Stimulated activated CD8-positive, alpha-beta memory T cell treated with anti-CD3 and anti-CD28 coated beads, Interleukin-12 subunit alpha, Interleukin-12 subunit beta, amount 100 ng/mL, for 1 hour (primary cell): ENCODE measurements at places on chromosomes 2 and 18.

GRCh38 chr2:234950730-234951663 lies 820 bp upstream of the SH3BP4 start:
- DNase-seq = no peak

- no peak for DNase-seq
These were observed 93.7 kb upstream of the ID2 start for GRCh38 chr2:8587920-8588830.

GRCh38 chr2:27256855-27257454 lies 5.9 kb downstream of the SLC30A3 start:
- no peak for DNase-seq

DNA sequence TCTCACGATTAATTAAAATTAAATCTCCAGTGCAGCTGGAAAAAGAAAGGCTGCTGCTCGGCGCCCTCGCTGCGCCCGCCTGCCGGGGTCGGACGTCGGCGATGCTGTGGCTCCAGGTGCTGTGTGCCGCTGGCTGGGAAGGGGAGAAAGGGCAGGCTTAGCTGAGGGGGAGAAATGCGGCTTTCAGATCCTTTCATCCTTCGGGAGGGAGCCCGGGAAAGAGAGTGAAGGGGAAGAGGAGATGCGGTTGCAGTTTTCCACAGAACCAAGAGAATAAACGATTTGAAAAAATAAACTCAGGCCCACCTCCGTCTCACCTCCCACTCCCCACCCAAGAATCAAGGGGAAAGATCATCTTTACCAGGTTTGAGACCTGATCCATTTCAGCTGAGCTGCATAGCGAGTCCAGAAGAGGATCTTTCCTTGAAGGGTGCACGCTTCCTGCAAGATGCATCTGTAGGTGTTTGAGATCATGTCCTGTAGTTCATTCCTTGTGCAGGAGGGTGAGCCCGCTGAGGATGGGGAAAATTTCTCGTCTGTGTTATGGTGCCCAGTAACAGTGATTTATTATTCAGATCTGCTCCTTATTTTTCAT lies 495 bp downstream of the TMEM169 start:
- DNase-seq = no peak

GRCh38 chr2:21118302-21118920 lies 5.4 kb upstream of the TDRD15 start:
- no peak for DNase-seq

DNA sequence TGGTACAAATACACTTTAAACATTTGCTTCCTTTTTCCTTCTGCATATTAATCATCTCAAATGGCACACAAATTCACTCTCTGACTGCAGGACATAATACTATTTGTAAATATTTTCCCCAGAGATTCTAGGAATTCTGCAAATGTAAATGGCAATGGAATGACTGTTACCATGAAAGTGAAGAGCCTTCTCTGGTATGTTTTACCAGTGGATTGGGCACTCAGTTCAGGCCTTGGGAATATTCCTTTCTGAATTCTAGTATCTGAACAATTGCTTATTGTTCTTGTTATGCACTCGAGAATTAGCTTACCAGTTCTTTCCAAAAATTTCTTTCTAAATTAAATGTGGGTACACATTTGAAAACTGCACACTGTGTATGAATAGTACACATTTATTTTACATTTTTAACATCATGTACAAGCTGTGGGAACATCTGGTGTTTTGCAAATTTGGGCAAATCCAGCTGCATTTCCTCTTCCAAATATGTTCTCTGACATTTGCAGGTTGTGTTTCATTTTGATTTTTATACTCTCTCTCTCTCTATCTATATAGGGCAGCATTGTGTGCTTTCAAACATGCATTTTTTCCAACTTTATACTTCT lies 289.1 kb downstream of the NBAS start:
- no peak for DNase-seq

DNA sequence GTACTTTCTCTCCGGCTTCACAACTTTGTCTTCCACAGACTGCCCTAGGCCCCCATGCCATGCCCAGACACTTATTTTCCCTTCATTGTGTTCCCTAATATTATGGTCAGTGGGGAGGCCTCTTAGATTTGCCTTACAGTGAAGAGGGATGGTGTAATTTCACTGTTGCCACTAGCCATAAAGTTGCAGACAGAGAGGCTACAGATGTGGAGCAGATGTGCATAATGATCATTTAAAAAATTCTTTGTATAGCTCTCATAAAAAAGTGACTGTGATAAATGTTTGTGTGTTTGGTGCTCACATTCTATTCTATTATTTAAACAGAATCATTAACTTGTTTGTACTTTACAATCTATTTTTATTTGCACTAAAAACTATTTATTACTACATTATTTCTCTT lies 67.5 kb upstream of the FN1 start:
- DNase-seq = no peak

GRCh38 chr2:68432696-68433658 lies 34.1 kb downstream of the FBXO48 start:
- no peak for DNase-seq

DNA sequence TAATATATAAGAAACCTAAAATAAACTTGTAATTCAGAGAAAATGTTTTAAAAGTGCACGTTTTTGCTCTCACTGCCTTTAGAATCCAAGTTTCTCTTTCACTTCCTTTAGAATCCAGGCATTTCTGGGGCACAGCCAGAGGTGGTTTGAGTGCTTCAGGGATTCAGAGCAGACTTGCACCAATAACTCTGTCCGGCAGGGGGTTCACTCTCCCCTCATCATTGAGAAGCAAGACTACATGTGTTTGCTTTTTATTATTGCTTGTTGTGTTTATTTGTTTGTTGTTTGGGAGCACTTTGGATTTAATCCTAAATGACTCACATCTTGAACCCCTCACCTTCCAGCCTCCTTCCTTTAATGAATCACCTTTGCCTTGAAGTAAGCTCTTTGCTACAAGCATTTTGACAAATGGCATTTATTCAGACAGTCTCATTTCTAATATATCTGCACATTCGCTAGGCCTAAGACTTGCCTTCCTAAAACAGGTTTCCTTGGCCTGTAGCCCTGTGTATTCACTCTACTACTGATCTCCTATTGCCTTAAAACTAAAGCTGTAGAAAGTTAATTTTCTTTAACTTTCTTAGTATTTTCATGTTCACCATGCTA lies 233.5 kb upstream of the ATP5MC3 start:
- DNase-seq = no peak

DNA sequence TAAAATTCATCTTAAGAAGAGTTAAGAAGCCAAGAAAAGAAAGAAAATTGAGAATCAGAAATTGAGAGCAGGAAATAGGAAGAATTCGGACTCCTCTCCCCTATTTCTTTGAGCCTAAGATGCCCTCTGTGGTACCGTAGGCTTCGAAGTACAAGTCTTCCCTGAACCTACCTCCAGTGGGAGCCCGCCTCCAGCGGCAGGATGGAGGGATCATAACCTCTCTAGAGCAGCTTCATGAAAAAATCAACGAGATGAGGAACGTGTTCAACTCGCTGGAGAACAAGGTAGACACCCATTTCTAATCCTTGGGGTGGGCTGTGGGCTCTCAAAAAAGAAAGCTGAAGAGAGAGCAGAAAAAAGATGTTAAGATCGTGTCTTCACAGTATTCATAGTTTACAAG lies 36.3 kb downstream of the ARHGEF33 start:
- no peak for DNase-seq

DNA sequence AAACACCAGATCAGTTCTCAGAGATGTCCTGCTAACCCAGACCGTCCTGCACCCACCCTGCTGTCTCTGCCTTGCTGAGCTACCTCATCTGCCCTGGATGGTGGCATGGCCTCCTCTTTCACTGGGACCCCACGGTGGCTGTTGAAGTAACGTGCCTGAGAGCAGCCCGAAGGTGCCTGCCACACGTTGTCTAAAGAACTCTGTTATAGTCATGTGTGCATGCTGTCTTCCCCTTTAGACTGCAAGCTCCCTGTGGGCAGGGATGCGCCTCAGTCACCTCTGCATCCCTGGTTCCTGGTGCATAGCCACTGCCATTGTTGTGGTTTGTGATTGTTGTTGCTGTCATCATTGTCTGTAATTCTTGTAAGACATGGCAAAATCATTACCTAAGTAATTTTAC lies 235.9 kb downstream of the EIPR1 start:
- DNase-seq = no peak

DNA sequence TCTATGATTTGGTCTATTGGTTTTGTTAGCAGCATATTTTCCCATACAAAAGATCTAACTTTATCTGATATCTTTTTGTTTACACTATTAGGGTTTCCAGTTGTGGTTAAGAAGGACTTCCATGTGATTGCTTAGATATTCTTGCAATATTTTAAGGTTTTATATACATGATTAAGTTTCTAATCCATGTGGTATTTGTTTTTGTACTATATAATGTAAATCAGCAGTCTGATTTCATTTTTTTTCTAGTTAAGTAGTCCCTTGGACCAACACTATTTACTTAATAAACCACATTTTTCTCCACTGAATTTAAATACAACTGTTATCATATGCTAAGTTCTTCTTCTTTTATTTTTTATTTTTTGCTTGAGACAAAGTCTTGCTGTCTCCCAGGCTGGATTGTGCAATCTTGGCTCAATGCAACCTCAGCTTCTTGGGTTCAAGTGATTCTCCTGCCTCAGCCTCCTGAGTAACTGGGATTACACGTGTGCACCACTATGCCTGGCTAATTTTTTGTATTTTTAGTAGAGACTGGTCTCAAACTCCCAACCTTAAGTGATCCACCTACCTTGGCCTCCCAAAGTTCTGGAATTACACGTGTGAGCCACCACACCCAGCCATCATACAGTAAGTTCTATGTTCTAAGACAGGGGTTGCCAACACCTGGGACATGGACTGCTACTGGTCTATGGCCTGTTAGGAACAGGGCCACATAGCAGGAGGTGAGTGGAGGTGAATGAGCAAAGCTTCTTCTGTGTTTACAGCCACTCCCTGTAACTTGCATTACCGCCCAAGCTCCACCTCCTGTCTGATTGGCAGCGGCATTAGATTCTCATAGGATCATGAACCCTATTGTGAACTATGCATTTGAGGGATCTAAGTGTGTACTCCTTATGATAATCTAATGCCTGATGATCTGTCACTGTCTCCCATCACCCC lies 58.5 kb upstream of the RAB27B start:
- DNase-seq = no peak

DNA sequence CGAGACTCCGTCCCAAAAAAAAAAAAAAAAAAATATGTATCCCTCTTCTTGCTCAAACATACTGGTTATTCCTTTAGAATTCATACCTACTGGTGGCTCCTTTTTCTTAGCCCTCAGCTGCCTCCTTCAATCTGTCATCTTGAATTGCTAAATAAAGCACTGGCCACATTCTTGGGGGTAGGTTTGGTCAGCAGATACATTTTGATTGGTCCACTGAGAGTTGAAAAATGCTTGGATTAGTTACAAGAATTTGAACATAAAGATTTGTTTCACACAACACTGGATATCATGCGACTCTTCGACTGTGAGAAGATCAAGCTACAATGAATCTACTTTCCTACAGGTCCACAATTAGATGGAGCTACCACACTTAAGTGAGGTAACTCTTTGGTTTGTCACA lies 906.1 kb upstream of the SLC39A10 start:
- no peak for DNase-seq

- DNase-seq = no peak
These were observed 87.6 kb downstream of the MRPS9 start for GRCh38 chr2:105125428-105125827.

- DNase-seq = no peak
These were observed 381.6 kb upstream of the ID2 start for GRCh38 chr2:8300216-8300615.

GRCh38 chr2:58057707-58058530 lies 11.3 kb downstream of the VRK2 start:
- DNase-seq = no peak

DNA sequence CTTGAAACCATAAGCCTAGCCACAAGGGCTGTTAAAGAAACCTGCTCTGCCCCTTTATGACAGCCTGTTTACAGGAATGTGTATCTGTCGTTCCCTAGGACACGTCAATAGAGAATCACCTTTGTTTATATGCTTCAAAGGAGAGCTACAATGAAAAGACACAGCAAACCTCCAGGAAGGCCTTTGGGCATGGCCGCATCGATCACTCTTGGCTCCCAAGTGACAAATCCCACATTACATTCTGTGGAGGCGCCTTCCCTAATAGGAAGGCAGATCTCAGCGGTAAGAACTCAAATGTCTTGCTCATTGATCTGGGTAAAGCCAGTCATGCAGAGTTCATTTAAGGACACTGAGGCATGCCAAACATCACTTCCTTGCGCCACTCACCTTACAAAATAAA lies 26.5 kb downstream of the KIAA2012 start:
- DNase-seq = no peak

- no peak for DNase-seq
These were observed 28.3 kb downstream of the CYBRD1 start for GRCh38 chr2:171550613-171551012.

- no peak for DNase-seq
These were observed 8.8 kb downstream of the DYSF start for GRCh38 chr2:71462056-71462605.

GRCh38 chr18:63586966-63587365 lies at the start of gene SERPINB13:
Gene SERPINB13 (plus strand): TSS chr18:63587343. CDS start chr18:63588668, 1,325 bp downstream.
- no peak for DNase-seq

GRCh38 chr2:54052825-54053718 lies 62.3 kb upstream of the ACYP2 start:
- DNase-seq = no peak

DNA sequence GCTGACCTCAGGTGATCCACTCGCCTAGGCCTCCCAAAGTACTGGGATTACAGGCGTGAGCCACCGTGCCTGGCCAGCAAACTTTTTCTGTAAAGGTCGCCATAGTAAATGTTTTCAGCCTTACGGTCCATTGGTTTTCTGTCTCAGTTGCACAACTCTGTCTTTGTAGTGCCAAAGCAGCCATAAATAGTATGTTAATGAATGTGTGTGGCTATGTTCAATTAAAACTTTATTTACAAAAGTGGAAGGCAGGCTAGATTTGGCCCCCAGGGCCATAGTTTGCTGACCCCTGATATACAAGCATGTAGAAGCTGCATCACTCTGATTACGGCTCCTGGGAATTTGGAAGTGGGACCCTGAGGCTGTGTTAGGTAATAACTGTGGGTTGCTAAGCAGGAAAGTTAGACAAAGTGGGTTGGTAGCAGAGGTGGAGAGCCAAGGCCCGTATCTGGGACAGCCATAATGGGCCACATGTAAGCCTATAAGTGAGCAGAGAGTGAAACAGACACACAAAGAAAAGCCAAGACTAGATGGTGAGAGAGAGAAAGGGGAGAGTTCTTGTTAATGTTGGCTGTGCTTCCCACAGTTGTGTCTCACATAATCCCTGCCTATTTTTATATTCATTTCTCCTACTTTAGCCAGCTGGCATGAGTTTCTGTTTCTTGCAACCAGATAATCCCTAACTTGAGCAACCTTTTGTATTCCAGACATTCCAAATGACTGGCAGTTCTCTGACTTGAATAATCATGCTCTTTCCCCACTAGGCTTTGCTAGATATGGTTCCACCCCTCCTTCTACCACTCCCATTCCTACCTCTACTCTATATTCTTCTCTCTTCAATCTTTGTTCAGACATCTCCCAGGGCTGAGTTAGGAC lies 223.3 kb upstream of the STON1 start:
- no peak for DNase-seq
